Osteocyte (in vitro differentiated cells): ENCODE measurements at places on chromosomes 16 and 17.

DNA sequence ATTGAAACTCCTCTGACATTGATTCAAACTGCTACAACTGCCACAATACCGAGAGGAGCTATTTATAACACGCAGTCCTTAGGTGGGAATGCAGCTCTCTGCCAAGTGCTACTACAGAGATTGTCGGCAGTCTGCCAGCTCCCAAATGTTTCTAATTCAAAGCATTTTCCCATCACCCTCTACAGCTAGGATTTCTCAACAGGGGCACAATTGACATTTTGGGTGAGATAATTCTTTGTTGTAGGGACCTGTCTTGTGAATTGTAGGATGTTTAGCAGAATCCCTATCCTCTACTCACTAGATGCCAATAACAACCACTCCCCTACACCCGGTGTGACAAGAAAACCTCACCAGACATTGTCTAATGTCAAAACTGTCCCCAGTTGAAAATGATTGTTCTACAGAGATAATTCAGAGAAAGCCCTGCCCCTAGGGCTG lies 7.8 kb upstream of the N4BP1 start:
- DNase-seq, result no peak

- no peak for DNase-seq
Observed at GRCh38 chr17:14312522-14312921, 11.6 kb downstream of the HS3ST3B1 start.

GRCh38 chr17:67401106-67401505 lies 24.0 kb downstream of the PITPNC1 start:
- DNase-seq, result no peak

GRCh38 chr17:1939981-1940809 lies 84.9 kb downstream of the RTN4RL1 start:
- no peak for DNase-seq

GRCh38 chr16:53266156-53266555 lies 168.1 kb upstream of the RBL2 start:
- no peak for DNase-seq

- DNase-seq, result no peak
Observed at GRCh38 chr17:79047291-79047920, 23.4 kb downstream of the C1QTNF1 start.
